Stimulated activated CD8-positive, alpha-beta memory T cell treated with anti-CD3 and anti-CD28 coated beads, Interleukin-7, amount 100 ng/mL, for 24 hours (primary cell): ENCODE measurements at places on chromosomes 12 and 14.

DNA sequence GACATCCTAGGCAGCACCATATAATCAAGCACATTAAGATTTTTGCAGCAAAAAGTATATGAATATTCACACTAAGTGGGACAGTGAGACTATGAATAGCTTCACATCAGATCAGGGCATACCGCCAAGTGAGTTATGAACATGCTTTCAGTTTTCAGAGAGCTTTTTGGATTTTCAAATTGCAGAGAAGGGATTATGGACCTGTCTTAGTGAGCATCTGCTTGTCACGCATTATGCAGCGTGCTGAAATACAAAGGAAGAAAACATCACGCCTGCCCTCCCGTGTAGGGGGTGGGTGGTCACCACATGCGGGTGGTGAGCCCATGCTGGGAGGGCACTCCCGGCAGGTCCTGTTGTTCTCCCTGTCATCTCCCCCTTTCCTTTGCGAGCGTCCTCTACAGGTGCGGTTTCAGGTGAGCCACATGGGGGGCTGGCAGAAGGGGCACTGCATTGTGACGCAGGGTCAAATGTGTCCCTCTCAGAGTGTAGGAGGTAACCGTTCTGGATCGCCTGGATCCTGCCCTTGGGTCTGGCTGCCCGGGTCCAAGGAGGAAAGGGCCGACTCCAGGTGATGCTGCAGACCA is 42.6 kb downstream of the TRAF3 start:
- DNase-seq = no peak

DNA sequence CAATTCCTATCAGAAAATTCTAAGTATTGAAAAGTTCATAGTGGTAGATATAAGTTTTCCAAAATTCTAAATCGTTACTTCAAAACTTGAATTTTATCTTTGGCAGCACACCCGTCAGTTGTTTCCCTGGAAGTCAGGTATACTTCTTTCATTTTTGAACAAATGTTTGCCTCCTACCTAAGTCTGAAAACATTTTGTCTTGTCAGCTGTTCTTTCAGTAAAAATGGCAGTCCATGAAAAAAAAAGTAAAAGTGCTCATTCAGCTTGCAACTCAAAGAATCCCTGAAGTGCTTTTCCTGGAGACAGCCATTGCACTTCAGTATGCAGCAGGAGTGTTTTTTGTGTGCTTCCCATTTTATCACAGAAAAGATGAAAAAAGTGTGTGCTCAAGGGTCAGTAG is 130.1 kb upstream of the NEDD1 start:
- DNase-seq = no peak

GRCh38 chr14:58637040-58637390 is 747 bp upstream of the DACT1 start:
- DNase-seq = no peak

GRCh38 chr14:45120096-45120495 is 14.2 kb downstream of the FKBP3 start:
- DNase-seq = no peak

DNA sequence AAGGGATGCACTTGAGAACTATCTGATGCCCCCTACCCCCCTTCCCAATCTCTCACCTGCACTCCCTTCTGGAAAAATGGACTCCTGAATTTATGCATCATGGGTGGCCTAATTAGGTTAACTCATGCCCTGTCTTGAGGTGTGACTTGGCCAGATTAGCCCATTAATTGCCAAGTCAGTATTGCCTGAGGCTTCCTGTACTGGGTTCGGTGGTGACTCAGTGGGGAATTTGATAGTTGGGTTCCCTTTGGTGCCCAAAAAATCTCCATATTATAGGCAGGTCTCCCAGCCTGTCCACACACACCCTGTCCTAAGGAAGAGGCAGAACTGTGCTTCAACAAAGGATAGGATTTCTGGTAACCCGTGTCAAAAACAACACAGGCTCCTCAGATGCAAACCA is 146.1 kb downstream of the CHST11 start:
- no peak for DNase-seq
